NCI-H345 (cell line): ENCODE measurements at places on chromosomes 11 and 22.

DNA sequence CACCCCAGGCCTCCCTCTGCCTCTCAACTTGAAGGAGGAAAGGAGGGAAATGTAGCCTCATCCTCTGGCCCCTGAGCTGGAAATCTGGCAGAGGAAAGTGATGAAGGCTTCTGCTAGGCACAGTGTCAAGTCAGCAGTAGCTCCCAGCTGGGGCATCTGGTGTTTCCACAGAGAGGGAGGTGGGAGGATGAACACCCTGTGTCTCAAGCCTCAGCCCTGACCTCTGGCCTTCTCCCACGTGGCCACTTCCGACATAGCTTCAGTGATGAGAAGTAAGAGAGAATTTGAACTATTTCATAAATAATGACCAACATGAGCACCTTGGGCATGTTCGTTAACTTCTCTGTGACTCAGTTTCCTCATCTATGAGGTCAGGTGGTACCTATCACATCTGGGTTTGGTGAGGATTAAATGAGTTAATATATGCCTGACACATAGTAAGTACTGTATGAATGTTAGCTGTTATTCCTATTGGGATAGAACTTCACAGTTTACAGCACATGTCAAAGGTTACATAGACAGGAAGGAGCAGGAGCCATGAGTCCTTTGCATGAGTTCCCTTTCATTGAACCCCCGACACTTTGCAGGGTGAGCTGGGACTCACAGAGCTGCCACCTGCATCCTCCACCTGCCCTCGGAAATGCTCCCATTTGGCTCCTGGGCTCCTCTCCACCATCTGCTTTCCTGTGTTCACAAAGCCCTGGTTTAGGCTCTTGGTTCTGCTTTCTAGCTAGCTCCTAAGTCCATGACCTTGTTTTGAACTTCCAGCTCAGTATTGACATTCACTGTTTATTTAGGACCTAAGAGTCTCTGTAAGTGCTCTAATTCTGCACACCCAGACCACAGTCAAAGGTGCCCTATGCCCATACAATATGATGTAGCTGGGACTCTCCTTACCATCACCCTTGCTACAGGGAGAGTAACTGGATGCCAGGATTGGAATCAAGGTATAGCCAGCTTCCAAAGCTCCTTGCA lies 61.7 kb downstream of the CSNK2A3 start:
- peak; percentile 15 for DNase-seq

GRCh38 chr11:98180921-98181320 lies 839.8 kb upstream of the CNTN5 start:
- no peak for DNase-seq

GRCh38 chr11:112229746-112230433 lies 3.7 kb downstream of the PTS start:
- DNase-seq: no peak

GRCh38 chr11:27640954-27641353 lies 59.3 kb downstream of the BDNF start:
- no peak for DNase-seq

DNA sequence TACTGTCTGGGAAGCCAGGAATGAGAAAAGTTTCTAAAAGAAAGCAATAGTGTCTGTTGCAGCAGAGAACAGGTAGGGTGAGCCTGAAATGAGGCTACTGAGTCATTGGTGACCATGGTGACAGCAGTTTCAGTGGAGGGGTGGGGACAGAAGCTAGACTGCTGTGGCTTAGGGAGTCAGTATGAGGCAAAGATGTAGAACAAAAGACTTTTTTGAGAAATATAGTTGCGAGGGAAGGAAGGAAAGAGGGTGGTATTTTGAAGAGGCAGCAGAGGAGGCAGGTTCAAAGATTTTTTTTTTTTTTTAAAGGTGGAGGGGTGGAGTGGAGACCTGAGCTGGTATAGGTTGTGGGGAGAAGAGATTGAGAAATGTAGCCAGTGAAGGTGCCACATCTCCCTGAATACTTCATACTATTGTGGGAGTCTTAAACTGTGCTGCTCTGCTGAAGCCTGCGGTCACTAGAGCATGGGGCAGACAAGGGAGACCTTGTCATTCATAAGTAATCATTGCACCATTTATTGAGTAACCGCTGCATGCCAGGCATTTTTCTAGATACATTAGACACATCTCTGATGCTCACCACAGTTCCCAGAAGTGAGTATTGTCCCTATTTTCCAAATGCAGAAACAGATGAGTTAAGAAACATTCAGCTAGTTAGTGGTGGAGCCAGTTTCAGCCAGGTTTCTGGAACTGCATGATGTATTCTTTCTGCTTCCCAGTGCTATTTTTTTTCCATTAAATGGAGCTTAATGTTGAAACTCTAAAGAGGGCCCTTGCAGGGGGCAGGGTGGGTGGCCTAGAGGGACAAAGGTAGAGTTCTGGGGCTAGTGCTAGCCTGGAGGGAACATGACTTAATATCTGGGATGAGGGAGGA lies 49.9 kb downstream of the STIM1 start:
- no peak for DNase-seq

DNA sequence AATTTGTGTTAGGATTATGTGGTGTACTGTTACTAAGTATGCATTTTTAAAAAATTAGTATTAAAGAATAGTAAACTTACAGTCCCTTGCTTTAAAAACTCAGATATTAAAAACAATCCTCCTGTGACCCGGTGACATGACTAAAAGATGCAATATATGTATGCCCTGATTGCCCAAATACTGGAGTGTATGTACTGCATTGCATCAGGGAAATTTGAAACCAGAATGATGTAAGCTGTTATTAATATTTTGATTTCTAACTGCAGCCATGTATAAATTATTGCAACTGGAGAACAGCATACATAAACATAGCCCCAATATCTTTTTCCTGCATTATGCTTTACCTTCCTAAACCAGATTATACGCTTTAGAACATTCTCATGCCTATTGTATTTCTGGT lies 3.7 kb upstream of the HSPA8 start:
- no peak for DNase-seq

DNA sequence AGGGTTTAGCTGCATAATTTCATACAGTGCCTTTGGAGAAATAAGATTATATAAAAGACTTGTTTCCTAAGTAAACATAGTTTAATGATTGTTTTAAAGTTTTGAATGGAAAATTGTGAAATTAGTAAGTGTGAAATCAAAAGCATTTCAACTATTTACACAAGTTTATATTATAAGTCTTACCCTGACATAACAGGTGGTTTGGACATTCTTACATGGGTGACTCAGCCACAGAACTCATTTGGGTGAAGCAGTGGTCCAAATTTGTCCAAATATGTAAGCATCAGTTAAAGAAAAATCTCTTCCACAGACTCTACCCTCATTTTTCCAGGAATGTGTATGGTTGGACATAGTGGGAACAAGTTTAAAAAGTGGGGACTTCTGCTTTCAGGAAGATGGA lies 68.0 kb downstream of the USP47 start:
- DNase-seq: no peak

DNA sequence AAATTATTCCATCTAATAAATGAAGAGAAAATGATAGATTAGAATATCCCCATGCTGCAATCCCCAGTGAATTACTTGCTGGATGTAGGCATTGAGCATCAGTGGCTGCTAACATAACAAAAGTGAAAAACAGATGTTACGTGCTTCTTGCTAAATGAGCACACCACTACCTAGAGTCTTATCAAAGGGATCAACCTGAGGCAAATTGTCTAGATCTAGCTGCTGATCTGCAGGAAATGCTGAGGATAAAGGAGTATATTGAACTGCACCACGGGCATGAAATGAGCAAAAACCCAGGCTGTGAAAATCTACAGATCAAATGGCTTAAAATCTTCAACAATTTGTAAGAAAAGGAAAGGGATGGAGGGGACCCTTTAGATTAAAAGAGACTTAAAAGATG lies 45.3 kb upstream of the SCUBE2 start:
- no peak for DNase-seq

- no peak for DNase-seq
These were observed 72.3 kb upstream of the CHRM4 start for GRCh38 chr11:46463701-46464421.

DNA sequence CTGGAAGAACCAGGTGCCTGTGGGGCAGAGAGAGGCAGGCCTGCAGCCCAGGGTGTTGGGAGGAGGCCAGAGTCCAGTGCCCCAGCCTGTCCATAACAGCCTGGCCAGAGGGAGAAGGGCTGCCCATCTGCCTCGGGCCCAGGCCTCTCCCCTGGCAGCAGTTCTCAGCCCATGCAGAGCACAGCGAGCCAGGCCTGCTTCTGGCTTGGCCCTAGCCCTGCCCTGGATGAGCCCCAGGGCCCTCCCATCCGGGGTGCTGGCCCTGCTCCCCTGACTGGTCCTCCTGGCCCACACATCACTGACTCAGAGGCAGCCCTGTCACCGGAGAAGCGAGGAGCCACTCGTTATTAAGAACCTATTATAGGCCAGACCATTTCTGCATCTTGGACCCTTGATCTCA lies 19.7 kb upstream of the MYRF start:
- DNase-seq: no peak
